ENCODE measurements at places on chromosomes 4 and X.

DNA sequence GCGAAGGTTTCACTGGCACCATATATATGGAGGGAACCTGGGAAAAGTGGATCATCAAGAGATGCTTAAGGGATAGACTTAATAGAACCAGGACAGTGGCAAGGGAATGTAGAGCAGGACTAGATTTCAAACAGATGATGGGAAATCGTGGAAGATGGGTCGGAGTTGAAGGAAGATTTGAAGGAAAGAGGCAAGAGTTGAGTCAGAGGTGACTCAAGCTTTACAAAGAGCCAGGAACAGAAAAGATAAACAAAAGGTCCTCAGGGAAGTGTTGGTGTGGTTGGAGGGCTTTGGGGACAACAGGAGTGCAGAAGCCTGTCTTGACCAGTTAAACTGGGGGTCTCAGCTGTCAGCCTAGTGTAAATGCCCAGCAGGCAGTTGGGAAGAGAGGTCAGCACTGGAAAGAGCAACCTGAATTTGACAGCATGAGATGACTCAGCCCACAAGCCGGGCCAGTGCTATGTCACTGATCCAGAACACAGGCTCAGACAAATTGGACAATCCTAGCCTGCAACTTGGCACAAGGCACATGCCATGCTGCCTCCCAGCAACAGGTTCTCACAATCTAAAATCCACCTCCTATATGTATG is 230.5 kb downstream of the IDS start:
- DNase-seq = no peak

- DNase-seq = no peak
These were observed 20.9 kb downstream of the RGS12 start for GRCh38 chr4:3313556-3314228.

DNA sequence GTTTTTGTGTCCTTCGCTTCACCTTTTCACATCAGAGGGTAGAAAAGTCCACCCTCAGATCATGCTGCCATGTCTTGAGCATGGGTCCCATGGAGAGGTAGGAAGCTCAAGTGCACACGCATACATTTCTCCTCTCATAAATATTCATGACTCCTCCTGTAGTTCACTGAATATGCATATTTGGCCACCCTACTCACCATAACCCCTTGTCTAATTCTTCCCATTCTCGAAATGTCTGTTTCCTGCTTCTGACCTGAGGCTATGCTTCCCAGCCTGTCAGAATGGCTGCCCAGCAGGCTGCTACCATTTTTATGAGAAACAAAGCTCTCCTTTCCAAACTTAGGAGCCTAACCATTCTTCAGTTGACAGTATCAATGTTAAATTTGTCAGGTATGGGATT is 86.5 kb downstream of the ADRA2C start:
- no peak for DNase-seq

DNA sequence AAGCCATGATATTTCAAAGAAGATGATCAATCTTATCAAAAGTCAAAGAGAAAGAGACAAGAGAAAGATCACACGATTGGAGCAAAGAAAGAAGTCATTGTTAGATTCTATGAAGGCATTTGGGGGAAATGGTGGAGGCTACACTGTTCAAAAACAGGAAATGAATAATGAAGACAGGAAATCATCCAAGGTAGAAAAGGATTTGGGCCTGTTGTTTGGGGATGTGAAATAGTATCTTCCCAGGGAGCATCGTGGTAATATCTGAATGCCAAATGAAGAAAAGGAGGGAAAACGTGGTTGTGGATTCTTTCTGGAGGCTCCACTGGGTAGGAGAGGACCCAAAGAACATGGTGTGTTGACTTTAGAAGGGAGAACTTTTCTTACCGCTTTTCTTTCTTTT is 482.4 kb downstream of the NLGN4X start:
- no peak for DNase-seq
